ENCODE measurements at places on chromosomes 2 and 18. TPM values are rescaled to one million over a fixed set of nuclear protein-coding genes. Genes with fewer than 3 reads are reported as not detected.

DNA sequence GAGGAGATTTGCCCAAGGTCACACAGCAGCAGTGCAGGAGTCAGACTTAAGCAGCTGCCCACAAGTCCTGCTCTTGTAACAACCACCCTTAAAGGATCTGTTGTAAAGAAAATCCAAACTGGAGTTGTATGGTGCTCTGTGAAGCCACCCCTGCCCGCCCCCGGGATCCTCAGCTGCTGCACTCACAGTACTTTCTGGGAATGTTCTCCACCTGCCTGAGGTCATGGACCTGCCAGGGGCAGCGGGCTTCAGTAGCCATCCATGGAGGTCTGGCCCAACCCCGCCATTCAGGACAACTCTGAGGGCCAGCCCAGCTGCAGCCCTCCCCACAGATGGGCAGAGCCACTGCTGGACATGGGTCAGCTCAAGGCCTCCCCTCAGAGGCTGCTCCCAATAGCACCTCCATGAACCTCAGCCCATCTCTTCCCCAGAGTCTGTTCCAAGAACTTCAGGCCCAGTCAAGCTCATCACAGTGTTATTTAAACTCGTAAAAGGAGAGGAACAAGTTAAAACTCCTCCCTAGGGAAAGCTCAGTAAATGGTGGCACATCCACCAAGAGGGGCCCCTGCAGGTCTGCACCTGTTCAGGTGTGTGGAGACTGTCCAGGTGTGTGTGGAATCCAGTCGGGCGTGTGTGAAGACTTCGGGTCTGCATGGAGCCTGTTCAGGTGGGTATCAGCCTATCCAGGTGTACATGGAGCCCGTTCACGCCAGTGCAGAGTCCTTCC lies 39.4 kb upstream of the GPC1 start:
- no peak for DNase-seq

The BARD1 gene
- total RNA-seq = 36.9 TPM

DNA sequence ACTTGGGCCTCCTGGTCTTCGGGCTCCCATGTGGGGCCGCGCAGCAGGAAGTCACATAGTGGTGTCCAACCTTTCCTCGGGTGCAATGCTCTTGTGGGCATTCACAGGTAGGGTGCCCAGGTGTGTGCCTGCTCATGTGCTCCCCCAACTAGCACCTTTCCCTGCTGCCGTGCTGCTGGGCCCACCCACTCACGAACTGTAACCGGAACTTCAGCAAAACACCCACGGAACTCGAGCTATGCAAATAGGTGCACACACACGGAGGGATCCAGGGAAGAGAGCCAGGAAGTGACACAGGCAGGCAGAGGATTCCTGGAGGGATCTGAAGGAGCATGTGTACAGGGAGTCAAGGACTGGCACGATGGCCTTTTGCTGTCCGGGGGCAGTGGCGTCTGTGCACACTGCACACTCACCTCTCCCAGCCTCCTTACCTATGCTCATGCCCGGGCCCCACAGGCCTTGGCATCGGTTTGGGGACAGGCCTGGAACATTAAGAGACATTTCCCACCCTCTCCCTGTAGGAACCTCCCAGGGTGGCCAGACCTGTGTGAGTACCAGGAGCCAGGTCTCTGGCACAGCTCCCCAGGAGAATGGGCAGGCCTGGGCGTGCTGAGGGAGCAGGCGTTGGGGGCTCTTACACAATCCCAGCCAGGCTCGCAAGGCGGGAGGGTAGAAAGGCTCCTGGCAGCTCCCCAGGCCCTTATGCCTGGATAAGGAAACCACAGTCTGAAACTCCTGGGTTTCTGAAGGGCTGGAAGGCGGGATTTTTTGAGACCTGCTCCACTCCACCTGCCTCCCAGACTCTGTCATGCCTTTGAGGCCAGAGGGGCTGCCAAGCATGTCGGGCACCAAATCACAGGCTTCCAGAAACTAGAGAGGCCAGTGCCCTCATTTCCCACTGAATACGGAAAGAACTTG lies 6.6 kb upstream of the PTMA start:
- no peak for DNase-seq

DNA sequence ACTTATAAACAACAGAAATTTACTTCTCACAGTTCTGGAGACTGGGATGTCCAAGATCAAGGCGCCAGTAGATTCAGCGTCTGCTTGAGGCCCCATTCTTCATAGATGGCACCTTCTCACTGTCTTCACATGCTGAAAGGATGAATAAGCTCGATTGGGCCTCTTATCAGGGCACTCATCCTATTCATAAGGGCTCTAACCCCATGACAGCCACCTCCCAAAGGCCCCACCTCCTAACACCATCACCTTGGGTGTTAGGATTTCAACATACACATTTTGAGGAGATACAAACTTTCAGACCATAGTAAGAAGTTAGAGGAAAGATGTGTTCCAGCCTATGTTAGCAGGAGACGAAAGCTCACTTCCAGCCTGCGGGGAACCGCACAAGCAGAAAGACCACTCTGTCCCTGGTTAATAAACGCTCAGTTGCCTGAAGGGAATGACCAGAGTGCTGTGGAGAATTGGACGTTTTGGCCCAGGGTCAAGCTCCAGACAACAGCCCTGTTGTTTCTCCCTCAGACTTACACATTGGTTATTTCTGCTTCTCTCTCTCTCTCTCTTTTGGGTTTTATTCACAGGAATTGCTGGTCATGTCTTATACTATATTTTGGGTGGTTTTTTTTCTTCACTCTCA lies 90.3 kb downstream of the MAPRE2 start:
- no peak for DNase-seq

The PPP1R1C gene
- 0.40 TPM for total RNA-seq

The C2orf80 gene
- total RNA-seq = not detected

The NEU4 gene
- total RNA-seq = 6.7 TPM

The PROKR1 gene
- 1.2 TPM for total RNA-seq

The LIPG gene
- 6.3 TPM for total RNA-seq

The GPR35 gene
- 1.1 TPM for total RNA-seq

The CAPN14 gene
- total RNA-seq = 0.09 TPM

- no peak for DNase-seq
Observed at GRCh38 chr2:68807821-68808266, 63.4 kb downstream of the BMP10 start.

The BAZ2B gene
- total RNA-seq = 60.5 TPM

GRCh38 chr2:167692191-167692590 lies 555.2 kb downstream of the STK39 start:
- no peak for DNase-seq

The MATN3 gene
- 0.31 TPM for total RNA-seq

The ASTL gene
- 0.09 TPM for total RNA-seq

The AMER3 gene
- 0.09 TPM for total RNA-seq

DNA sequence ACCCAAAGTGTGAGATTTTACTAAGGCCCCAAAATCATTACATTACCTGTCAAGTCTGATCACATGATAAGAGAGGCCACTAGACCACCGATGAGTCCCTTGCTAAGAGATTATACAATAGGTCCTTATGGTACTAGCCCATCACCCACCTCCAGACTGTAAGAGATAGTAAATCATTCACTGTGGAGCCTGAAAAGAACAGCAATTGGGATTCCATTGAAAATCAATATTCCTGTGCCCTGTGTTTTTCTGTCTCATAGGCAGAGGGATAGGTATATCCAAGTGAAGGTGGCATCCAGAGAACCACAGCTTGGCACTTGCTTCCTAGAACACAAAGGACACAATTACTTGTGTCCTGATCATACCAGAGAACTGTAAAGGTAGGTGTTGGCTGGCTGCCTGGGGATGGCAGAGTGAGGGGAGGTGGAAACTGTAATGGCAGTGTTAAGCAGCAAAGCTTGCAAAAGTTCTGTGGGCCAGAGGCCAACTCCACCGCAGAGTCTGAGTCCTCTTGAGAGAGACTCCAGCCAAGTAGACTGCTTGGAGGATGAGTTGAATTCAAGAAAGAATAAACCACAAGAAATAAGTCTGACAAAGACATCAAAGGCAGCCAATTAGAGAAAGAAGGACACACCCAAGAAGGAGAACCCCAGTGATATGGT lies 102.0 kb upstream of the PIEZO2 start:
- DNase-seq = peak; percentile 68

- DNase-seq = no peak
Observed at GRCh38 chr2:14350856-14351255, 281.7 kb upstream of the LRATD1 start.

DNA sequence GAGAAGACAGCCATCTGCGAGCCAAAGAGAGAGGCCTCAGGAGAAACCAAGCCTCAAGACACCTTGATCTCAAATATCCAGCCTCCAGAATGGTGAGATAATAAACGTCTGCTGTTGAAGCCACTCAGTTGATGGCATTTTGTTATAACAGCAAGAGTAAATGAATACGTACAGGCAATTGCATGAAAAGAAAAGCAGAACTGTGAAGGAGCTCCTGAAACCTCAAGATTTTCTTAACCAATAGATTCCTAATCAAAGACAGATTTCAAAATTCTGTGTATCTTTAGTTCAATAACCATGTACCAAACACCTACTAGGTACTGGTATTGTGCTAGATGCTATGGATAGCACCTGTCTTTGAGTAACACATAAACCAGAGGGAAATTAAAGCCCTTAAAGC lies 139.5 kb downstream of the PIEZO2 start:
- DNase-seq = no peak

The GRHL1 gene
- 1.0 TPM for total RNA-seq

- DNase-seq = no peak
Observed at GRCh38 chr18:31558567-31558966, 33.1 kb upstream of the TTR start.

DNA sequence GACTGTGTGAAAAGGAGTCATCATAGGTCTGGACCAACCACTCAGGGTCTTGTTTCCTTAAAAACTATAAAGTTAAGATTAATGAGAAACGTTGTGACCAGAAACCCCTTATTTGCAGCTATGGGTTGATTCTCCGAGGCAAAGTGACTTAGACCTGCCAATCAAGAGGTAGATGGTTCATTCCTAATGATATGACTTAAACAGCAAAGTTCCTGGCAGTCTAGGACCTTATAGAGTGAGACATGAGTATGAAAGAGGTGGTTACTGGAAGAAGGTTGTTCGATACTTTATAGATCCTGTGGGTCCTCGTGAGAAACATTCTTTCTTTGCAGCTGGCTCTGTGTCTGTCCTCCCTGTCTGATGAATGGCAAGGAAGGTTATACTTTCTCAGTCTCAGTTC lies 8.0 kb downstream of the SFXN5 start:
- DNase-seq = no peak

The IFT172 gene
- 17.8 TPM for total RNA-seq

- peak; percentile 81 for DNase-seq
Observed at GRCh38 chr18:55114876-55115275, 155.6 kb upstream of the CCDC68 start.

GRCh38 chr2:179354296-179354695 lies 89.7 kb upstream of the SESTD1 start:
- DNase-seq = peak; percentile 9

The TSGA10 gene
- 3.1 TPM for total RNA-seq

GRCh38 chr2:61214171-61214570 lies 52.2 kb downstream of the C2orf74 start:
- no peak for DNase-seq

DNA sequence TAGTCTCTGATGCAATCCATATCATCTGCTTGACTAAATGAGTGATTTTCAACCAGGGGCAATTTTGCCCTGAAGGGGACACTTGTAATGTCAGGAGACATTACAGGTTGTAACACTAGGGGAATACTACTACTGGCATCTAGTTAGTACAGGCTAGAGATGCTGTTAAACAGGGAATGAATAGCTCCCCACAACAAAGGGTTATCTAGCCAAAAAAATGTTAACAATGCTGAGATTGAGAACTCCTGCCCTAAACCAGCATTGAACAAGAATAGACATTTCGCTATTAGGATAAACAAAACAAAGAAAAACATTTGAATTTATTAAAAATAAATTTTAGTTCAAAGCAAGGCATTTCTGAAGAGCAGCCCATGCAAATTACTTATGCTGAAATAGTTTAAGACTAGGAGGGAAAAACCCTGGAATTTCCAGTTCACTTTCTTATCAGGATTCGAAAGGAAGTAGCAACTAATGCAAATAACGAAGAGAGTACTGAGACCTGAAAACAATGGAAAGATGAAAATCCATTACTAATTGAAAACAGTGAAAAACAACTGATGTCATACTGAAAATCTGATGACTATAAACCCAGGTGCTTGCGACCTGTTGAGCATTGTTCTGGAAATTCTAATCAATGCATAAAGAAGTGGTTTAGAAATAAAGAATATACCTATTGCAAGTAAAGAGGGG lies 53.1 kb downstream of the CAB39 start:
- DNase-seq = no peak

GRCh38 chr2:236915186-236915585 lies 170.5 kb upstream of the COPS8 start:
- peak; percentile 73 for DNase-seq

- no peak for DNase-seq
Observed at GRCh38 chr2:127589358-127589757, 53.9 kb downstream of the MYO7B start.

DNA sequence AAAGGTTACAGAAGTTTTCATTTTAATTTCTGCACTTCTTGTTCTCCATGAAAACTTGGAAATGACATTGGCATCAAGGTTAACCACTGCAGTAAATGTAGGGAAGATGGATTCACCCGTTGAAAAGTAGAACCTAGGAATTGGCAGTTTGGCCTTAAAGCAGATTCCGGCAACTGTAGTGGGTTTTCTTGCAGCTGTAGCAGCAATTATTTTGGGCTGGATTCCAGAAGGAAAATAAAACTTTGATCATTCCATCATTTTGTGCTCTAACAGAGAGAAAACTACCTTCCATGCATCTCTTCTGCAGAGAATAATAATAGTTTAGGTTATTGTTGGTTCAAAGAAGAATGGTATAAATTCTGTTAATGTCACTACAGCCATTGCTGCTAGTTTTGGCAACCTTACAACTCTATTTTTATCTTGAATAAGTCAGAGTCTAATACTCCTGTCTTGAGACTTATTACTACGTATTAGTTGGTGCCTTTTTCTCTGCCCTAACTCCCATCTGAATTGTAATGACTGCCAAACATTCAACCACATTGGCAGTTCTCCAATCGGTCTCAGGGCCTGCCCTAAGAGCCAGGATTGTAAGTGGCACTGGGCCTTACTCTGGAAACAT lies 178.1 kb upstream of the PIEZO2 start:
- DNase-seq = peak; percentile 58

- DNase-seq = no peak
Observed at GRCh38 chr18:79935499-79935898, 16.0 kb downstream of the SLC66A2 start.

DNA sequence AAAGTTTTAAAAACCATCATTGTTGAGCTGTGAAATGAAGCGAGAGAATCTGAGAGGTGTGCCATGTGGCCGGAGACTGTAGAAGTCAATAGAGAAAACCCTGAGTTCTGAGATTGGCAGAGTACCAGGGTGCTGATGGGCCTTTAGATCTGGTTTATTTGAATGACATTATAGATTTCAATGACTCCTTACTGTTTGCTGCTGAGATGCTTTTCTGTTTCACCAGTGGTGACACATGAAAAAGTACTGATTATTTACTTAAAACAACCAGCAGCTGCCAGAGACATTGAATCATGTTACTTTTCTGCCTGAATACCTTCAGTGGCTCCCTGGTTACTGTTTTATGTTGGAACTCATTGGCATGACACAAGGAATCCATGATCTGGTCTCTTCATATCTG lies 602.7 kb upstream of the ZNF804A start:
- DNase-seq = no peak

- no peak for DNase-seq
Observed at GRCh38 chr18:36950282-36950681, 121.4 kb downstream of the KIAA1328 start.

GRCh38 chr2:8412082-8412481 lies 269.8 kb upstream of the ID2 start:
- no peak for DNase-seq

- no peak for DNase-seq
Observed at GRCh38 chr2:58558881-58559280, 317.8 kb upstream of the FANCL start.

The PRADC1 gene
- total RNA-seq = 41.0 TPM

The CCBE1 gene
- total RNA-seq = 2.8 TPM

The IL36RN gene
- total RNA-seq = not detected

GRCh38 chr18:79935925-79936324 lies 15.5 kb downstream of the SLC66A2 start:
- no peak for DNase-seq
